Esophagus squamous epithelium (tissue), 5 donors: ENCODE measurements at places on chromosomes 2 and 18.

DNA sequence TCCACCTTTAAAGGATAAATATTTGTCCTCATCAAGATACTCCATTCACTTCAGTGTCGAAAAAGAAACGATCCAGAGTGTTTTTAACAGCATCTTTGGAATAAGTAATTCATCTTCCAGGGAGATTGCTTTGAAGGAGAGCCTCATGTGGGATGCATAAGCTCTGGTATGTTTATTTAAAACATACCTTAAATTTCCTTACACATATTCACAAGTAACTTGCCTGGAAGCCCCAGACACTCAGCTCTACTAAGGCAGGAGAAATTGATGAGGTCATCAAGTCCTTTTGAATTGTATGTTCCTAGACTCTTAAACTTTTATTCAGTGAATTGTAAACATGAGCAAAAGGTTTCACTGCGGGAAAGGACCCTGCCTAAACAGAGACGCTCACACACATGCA, 103.0 kb downstream of the CDK15 start:
- DNase-seq = no peak

DNA sequence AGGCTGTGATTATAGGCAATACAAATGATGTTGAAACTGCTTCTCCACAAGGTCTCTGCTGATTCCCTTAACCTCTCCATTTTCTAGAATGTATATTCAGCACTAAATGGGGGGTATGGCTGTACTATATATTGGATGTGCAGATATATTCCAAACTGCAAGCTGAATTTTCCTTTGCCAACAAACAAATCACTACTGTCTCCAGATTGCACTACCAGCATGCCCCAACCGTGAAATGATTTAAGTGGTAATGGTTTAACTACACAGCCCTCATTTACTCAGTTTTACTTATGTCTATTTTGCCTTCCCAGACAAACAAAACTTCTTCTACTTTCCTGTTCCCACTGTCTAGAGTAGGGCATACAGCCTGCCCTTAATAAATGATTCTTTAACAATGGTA, 112.7 kb upstream of the GAREM1 start:
- DNase-seq = no peak

- no peak for DNase-seq
Observed at GRCh38 chr18:73552171-73552570, 595.5 kb downstream of the FBXO15 start.

DNA sequence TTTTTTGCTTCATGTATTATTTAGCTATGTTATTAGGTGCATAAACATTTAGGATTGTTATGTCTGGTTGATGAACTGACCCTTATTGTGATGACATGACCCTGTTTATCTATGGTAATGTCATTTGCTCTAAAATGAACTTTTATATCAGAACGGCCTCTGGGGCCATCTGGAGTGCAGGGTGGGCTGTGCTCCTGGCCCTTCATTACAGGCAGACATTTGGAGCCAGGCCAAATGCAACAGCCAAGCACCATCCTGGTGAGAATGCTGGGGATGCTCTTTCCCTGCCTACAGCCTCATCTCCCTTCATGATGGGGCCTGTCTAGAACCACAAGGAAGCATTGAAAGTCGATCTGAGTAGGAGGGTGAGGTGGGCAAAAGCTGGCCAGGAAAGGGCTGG, 38.0 kb downstream of the HJURP start:
- no peak for DNase-seq

- no peak for DNase-seq
Observed at GRCh38 chr2:231364961-231365810, 30.3 kb upstream of the B3GNT7 start.
